ENCODE measurements at places on chromosomes 6 and 20.

DNA sequence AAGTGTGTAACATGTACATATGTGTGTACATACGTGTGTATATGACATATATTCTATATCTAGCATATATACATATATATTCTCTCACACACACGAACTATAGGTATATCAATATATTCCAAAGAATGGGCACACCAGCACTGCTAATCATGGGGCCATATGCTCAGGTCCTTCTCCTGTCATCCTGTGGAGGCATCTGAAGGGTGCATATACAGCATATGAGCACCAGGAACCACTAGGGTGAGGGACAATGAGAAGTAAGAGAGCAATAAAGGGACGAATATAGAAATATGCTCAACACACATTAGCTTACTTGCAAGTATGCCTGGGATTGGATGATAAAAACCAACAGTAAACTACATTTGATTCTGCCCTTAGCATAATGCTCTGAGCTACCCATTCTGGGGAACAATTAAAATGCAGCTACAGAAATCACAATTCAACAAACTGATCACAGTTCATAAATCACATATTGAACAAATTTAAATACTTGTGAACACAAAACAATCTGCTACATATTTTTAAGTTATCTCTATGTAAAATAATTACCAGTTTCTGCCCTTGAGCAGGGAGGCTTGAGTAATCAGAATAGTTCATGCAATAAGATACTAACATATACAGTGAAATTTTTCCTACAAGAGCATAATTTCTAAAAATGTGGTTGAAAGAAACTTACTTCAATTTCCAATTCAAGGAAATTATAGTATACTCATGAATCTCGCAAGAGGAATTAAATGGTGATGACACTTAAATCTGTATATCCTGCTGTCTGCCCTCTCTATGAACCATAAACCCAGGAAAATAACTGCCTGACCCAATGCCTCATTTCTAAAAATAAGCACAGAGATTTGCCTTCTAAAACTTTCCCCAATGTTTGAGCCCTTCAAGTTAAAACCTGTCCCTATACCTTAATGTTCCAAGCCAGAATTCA, 272.2 kb upstream of the THEMIS start:
- H3K4me3 ChIP-seq, result no peak overlapping the region
- no peaks in the 10 kb centered on the region for H3K36me3 ChIP-seq
- H3K4me1 ChIP-seq, result peaks cover 5% of the 10 kb centered on the region
- no peak for DNase-seq
- H3K27ac ChIP-seq, result no peak overlapping the region
- H3K27me3 ChIP-seq, result no peaks in the 10 kb centered on the region

DNA sequence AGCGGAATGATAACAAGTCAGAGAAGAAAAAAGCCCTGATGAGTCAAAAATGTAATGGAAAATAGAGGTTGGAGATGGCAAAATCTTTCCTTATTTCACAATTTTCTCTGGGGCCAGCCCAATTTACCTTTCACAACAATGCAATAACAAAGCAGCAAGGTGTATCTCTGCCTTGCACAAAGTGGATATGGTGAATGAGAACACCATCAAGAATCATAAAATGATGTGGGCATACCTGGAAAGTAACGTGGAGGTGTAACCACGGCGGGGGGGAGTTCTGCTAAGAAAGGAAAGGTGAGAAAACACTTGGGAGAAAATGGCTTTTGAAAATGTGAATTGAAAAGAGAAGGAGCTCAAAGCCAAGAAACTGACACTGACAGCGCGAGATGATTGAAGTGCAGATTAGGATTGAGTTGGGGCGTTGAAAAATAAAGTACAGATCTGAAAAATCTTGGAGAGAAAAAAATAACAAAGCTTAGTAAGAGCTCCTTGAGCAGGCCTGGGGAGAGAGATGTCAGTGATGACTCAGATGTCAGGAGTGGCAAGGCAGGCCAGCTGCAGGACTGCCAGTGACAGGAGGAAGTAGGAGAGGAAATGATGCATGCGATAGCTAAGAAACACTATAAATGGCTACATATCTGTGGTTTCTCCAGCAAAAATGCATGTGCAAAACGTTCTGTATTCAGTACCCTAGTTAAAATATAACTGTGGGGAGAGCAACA, 26.2 kb downstream of the ARHGAP18 start:
- H3K4me3 ChIP-seq, result no peak overlapping the region
- DNase-seq, result no peak
- peaks cover 9% of the 10 kb centered on the region for H3K4me1 ChIP-seq
- peak overlapping the region; percentile 28 for H3K27ac ChIP-seq
- H3K36me3 ChIP-seq, result no peaks in the 10 kb centered on the region

- peaks cover 1% of the 10 kb centered on the region for H3K27me3 ChIP-seq
- H3K27ac ChIP-seq, result peak within 1 kb of the TSS; percentile 80
- peaks cover 7% of the 10 kb centered on the region for H3K4me1 ChIP-seq
- H3K36me3 ChIP-seq, result no peaks in the 10 kb centered on the region
Measured at GRCh38 chr6:19836799-19837510, at the start of gene ID4. TSS of gene ID4 (plus strand) at chr6:19837370. CDS start at chr6:19837755, 385 bp downstream.

- no peak overlapping the region for H3K4me3 ChIP-seq
- no peak for DNase-seq
- H3K4me1 ChIP-seq, result no peaks in the 10 kb centered on the region
Measured at GRCh38 chr6:124943658-124944057, 18.6 kb upstream of the RNF217 start.

DNA sequence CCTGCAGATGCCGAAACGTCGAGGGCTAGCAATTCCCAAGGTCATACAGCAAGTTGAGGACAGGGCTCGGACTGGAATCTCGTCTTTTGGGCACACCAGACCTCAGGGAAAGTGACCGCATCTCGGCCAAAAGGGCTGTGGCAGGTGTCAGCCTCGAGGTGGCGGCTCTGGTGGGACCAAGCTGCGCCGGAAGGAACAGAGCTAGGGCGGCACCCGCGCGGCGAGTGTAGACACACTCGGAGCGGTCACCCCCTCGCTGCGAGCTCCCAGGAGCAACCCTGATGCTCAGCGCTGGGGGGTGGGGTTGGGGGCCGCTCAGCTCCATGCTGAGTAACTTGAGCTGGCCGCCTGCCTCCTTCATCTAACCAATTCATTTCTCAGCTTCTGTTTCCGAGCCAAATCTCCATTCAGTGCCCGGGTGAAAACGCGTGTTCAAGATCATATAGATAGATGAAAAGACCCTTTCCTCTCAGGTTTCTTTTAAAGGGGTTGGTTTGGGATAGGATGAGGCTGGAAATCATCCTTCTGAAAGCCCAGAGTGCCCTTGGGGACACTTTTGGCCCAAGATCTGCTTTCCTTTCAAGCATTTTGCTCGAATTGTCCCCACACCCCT, 2.2 kb upstream of the TUBB2B start:
- H3K4me3 ChIP-seq, result peak overlapping the region; percentile 98
- H3K27ac ChIP-seq, result peak overlapping the region; percentile 100
- H3K27me3 ChIP-seq, result peaks cover 46% of the 10 kb centered on the region
- peaks cover 19% of the 10 kb centered on the region for H3K4me1 ChIP-seq
- DNase-seq, result peak; percentile 84

- no peak overlapping the region for H3K4me3 ChIP-seq
- H3K27ac ChIP-seq, result no peak overlapping the region
- H3K36me3 ChIP-seq, result no peaks in the 10 kb centered on the region
- no peaks in the 10 kb centered on the region for H3K4me1 ChIP-seq
- no peaks in the 10 kb centered on the region for H3K27me3 ChIP-seq
Measured at GRCh38 chr6:123715006-123715863, 78.5 kb upstream of the TRDN start.

GRCh38 chr6:34517966-34518365, 38.2 kb downstream of the SPDEF start:
- H3K4me3 ChIP-seq, result no peak overlapping the region
- no peak overlapping the region for H3K27ac ChIP-seq
- H3K4me1 ChIP-seq, result peaks cover 14% of the 10 kb centered on the region
- DNase-seq, result no peak

DNA sequence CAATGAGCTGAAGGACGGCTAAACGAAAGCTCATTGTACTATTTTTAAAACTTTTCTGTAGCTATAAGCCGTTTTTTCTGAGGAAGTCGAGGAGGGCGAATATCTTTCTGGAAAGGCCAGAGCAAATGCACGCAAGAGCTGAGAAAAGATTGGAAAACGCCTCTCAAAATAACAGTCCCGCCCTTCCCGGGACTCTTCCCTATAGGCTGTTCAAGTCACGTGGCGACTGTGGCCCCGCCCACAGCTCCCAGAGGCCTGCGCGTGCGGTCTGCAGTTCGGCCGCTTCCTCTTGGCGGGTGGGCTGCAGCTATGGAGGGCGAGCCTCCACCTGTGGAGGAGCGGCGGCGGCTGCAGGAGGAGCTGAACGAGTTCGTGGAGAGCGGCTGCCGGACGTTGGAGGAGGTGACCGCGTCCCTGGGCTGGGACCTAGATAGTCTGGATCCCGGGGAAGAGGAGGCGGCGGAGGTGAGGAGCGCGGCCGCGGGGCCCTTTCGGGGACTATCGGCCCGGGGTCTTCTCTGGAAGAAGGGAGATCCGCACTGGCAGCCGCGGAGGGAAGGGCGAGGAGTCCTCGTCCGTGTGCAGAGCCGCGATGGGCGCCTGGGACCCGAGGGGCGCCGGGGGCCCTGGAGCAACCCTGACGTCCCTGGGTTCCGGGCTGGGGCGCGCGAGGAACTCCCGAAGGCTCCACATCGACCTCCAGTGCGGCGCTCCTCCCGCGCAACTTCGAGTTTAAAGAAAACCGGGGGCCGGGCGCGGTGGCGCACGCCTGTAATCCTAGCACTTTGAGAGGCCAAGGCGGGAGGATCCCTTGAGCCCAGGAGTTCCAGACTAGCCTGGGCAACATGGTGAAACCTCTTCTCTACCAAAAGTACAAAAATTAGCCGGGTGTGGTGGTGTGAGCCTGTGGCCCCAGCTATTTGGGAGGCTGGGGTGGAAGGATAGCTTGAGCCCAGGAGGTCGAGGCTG, at the start of gene SNRNP48:
Gene SNRNP48, plus strand, starts transcription at position 250 of the 969 bp plus-strand sequence. Its CDS starts 60 bp downstream, at position 310.
- H3K4me1 ChIP-seq, result peaks cover 17% of the 10 kb centered on the region
- peak; percentile 98 for DNase-seq
- peaks cover 2% of the 10 kb centered on the region for H3K27me3 ChIP-seq
- no peaks in the 10 kb centered on the region for H3K36me3 ChIP-seq

- no peak for DNase-seq
- peaks cover 17% of the 10 kb centered on the region for H3K4me1 ChIP-seq
- H3K36me3 ChIP-seq, result no peaks in the 10 kb centered on the region
- no peak overlapping the region for H3K4me3 ChIP-seq
- no peaks in the 10 kb centered on the region for H3K27me3 ChIP-seq
- no peak overlapping the region for H3K27ac ChIP-seq
Measured at GRCh38 chr6:128339635-128340450, 180.6 kb downstream of the PTPRK start.

- H3K27me3 ChIP-seq, result peaks cover 4% of the 10 kb centered on the region
- no peak overlapping the region for H3K4me3 ChIP-seq
- H3K27ac ChIP-seq, result peak overlapping the region; percentile 49
- no peaks in the 10 kb centered on the region for H3K36me3 ChIP-seq
- H3K4me1 ChIP-seq, result peaks cover 5% of the 10 kb centered on the region
Measured at GRCh38 chr6:10112871-10113549, 301.9 kb downstream of the TFAP2A start.

GRCh38 chr6:134516582-134516981, 198.7 kb upstream of the SGK1 start:
- no peak for DNase-seq
- no peaks in the 10 kb centered on the region for H3K36me3 ChIP-seq
- H3K27ac ChIP-seq, result no peak overlapping the region
- no peaks in the 10 kb centered on the region for H3K27me3 ChIP-seq
- no peak overlapping the region for H3K4me3 ChIP-seq
- H3K4me1 ChIP-seq, result peaks cover 6% of the 10 kb centered on the region

DNA sequence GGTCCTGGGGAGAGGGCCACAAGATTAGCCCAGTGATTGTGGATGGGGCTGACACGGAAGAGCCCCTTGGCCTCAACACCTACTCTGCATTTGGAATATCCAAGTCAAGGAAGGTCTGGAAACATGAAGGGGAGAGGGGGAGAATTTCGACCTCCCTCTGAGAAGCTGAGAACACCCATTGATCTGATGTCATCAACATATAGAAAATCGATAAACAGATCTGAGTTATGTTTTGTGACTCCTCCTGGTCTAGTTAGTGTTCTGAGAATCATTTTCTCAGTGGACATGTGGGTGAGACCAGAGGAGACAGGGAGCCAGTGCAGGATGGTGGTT, 108.0 kb downstream of the SLC22A3 start:
- H3K27me3 ChIP-seq, result no peaks in the 10 kb centered on the region
- H3K4me1 ChIP-seq, result peaks cover 14% of the 10 kb centered on the region
- no peak overlapping the region for H3K4me3 ChIP-seq
- DNase-seq, result no peak
- H3K36me3 ChIP-seq, result no peaks in the 10 kb centered on the region
- H3K27ac ChIP-seq, result no peak overlapping the region

GRCh38 chr20:37251825-37252477, 9.7 kb downstream of the GHRH start:
- peaks cover 6% of the 10 kb centered on the region for H3K4me1 ChIP-seq
- no peak overlapping the region for H3K27ac ChIP-seq
- peaks cover 5% of the 10 kb centered on the region for H3K36me3 ChIP-seq
- H3K4me3 ChIP-seq, result no peak overlapping the region

- peak; percentile 58 for DNase-seq
- H3K4me1 ChIP-seq, result peaks cover 10% of the 10 kb centered on the region
- no peaks in the 10 kb centered on the region for H3K36me3 ChIP-seq
- H3K27ac ChIP-seq, result peak within 1 kb of the TSS; percentile 76
- H3K27me3 ChIP-seq, result peaks cover 11% of the 10 kb centered on the region
- H3K4me3 ChIP-seq, result peak within 1 kb of the TSS; percentile 78
Measured at GRCh38 chr20:50690650-50691572, at the start of gene RIPOR3. TSS of gene RIPOR3 (minus strand) at chr20:50691542. CDS start at chr20:50691128, 414 bp downstream.

DNA sequence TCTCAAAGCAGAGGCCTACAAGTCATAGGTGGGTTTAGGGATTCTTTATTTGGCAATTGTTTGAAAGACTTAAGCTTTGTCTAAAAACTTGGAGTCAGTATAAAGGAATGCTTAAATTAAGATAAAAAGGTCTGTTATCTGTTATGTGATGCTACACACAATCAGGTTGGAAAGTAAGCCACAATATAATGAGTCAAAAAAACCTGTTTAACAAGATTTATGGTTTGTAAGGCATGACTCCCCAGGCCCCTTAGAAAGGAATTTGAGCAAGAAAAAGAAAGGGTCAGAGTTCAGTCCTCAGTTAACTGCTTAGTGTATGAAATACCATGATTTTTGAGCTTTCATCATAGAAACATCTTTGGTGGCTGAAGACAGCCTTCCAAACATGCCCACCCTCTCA, 66.8 kb upstream of the HMGN3 start:
- no peaks in the 10 kb centered on the region for H3K36me3 ChIP-seq
- H3K27ac ChIP-seq, result no peak overlapping the region
- no peak for DNase-seq

GRCh38 chr6:15658181-15658744, 4.6 kb downstream of the DTNBP1 start:
- H3K36me3 ChIP-seq, result no peaks in the 10 kb centered on the region
- peaks cover 3% of the 10 kb centered on the region for H3K27me3 ChIP-seq
- peaks cover 10% of the 10 kb centered on the region for H3K4me1 ChIP-seq
- DNase-seq, result no peak
